Calu3 (cell line): ENCODE measurements at places on chromosomes 5 and 9. TPM values are rescaled to one million over a fixed set of nuclear protein-coding genes. Genes with fewer than 3 reads are reported as not detected.

Gene SPINK6
- not detected in 2 replicates for total RNA-seq

Gene SLC36A3
- total RNA-seq: not detected in 2 replicates

Gene OTP
- total RNA-seq: 0.12 TPM in 1 of 2 replicates, not detected in the other

Gene SPATA31A3
- not detected in 2 replicates for total RNA-seq

Gene PTGES
- total RNA-seq: 6.3 and 7.4 TPM in 2 replicates

Gene SLC4A9
- 0.24 TPM in 1 of 2 replicates, not detected in the other for total RNA-seq

Gene IFNA13
- not detected in 2 replicates for total RNA-seq

Gene SPATA31D1
- total RNA-seq: not detected in 2 replicates

Gene DENND1A
- 13.0 and 13.1 TPM in 2 replicates for total RNA-seq

Gene PLPPR1
- not detected in 2 replicates for total RNA-seq

Gene IFNA17
- total RNA-seq: not detected in 2 replicates

Gene HTR4
- total RNA-seq: not detected in 2 replicates

Gene TMEFF1
- total RNA-seq: 1.7 TPM in 2 replicates

Gene SRA1
- total RNA-seq: 29.5 and 33.0 TPM in 2 replicates

Gene TMEM171
- total RNA-seq: 18.4 and 20.8 TPM in 2 replicates

DNA sequence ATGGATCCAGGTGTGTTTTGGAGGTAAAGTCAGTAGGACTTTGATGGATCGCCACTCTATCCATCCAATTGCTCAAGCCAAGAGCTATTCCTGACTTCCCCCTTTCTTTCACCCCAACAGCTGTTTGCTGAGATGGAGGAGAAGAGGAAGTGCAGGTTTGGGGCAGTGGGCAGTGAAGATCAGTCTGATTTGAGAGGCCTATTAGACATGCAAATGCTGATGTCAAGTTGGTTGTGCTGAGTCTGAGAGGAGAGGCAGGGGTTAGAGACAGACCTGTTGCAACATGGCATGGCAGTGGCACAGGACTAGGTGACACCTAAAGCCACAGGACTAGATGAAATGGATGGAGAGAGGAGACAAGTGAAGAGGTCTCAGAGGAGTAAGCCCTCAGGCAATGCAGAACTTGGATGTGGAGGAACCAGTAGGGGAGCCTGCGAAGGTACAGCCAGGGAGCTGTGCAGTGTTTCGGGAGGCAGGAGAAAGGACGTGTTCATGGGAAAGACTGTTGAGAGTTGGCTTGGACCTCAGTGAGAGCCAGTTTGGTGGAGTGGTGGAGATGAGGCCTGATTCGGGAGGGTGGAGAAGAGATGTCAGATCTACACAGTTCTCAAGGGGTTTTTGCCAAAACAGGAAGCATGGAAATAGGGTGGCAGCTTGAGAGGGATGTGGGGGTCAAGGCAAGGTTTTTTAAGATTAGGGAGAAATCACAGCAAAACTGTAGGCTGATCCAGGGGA lies 175.0 kb downstream of the MACROH2A1 start:
- H3K27me3 ChIP-seq: peaks cover 49% of the 10 kb centered on the region
- DNase-seq: no peak
- H3K4me1 ChIP-seq: no peaks in the 10 kb centered on the region
- no peaks in the 10 kb centered on the region for H3K36me3 ChIP-seq
- no peak overlapping the region for H3K4me3 ChIP-seq

DNA sequence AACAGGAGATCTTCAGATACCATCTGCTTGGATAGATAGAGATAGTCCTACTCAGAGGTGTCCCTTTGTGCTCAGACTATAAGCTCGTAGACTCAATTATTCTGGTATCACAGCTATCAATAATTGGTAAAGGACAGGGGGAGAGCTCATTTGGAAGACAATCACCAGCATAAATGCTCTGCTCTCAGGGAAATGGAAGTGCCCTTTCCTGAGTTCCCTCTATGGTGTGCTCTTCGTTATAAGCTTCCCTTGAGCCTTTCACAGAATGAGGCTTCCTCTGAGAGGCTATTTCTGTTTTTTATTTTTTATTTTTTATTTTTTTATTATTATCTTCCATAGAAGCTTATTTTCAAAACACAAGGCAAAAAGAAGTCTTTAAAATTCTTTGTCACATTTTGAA lies 1155.7 kb upstream of the DMAC1 start:
- H3K36me3 ChIP-seq: no peaks in the 10 kb centered on the region
- no peak for DNase-seq

DNA sequence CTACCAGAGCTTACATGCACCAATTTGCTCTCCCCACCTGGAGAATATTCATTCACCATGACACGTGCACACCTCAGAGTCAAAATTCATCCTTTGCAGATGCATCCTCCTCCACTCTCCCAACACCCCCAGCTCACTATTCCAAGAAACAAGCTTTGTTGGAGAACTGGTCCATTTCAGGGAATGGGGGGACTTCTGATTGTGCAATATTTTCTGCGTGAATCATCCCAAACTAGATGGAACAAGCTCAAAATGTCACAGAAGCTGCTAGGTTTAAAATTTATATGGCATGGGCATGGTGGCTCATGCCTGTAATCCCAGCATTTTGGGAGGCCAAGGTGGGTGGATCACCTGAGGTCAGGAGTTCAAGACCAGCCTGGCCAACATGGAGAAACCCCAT lies 3.6 kb downstream of the GLDC start:
- no peak for DNase-seq
- H3K27me3 ChIP-seq: no peaks in the 10 kb centered on the region
- no peak overlapping the region for H3K4me3 ChIP-seq
- H3K36me3 ChIP-seq: peaks cover 19% of the 10 kb centered on the region
- H3K4me1 ChIP-seq: no peaks in the 10 kb centered on the region

- DNase-seq: no peak
- no peak overlapping the region for H3K4me3 ChIP-seq
- H3K27me3 ChIP-seq: no peaks in the 10 kb centered on the region
- no peaks in the 10 kb centered on the region for H3K4me1 ChIP-seq
- no peak overlapping the region for H3K27ac ChIP-seq
- no peaks in the 10 kb centered on the region for H3K36me3 ChIP-seq
These were observed 173.6 kb downstream of the FANCC start for GRCh38 chr9:95143591-95144561.

GRCh38 chr9:120482424-120483186 lies 97.4 kb downstream of the CDK5RAP2 start:
- H3K4me1 ChIP-seq: peaks cover 8% of the 10 kb centered on the region
- DNase-seq: no peak
- H3K27ac ChIP-seq: no peak overlapping the region

DNA sequence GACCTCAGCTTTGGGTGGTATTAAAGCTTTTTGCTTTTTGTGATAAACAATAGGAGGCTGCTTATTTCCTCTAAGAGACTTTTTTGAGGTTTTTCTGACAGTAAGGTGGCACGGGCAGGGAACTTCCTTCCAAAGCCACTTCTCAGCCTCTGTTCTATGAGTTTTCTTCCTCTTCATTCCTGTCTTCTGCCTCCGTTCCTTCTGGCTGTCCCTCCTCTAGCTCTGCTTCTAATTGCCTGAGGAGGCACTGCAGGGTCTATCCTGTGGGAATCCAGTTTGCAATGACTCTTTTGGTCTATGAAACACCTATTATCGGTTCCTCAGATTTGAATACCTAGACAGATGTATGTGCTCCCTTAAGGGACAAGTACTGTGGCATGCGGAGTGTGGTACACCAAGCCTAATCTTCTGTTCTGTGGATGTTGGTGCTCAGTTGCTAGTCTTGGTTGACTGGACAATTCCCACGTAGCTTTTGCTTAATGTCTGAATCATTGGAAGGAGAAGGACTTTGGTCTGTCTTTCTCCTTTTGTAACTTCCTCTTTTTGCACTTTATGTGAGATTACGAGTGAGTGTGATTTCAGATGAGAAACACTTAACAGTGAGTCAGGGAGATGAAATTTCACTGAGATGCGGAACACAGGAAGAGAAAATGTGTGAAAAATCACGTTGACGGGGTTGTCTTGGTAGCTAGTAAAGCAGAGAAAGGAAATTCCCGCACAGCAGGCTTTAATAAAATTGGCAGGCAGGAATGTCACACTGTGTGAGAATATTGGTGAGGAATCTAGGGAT lies 305.2 kb downstream of the EFNA5 start:
- no peaks in the 10 kb centered on the region for H3K27me3 ChIP-seq
- peaks cover 17% of the 10 kb centered on the region for H3K36me3 ChIP-seq
- peaks cover 34% of the 10 kb centered on the region for H3K4me1 ChIP-seq
- DNase-seq: no peak
- H3K27ac ChIP-seq: peak overlapping the region; percentile 84

DNA sequence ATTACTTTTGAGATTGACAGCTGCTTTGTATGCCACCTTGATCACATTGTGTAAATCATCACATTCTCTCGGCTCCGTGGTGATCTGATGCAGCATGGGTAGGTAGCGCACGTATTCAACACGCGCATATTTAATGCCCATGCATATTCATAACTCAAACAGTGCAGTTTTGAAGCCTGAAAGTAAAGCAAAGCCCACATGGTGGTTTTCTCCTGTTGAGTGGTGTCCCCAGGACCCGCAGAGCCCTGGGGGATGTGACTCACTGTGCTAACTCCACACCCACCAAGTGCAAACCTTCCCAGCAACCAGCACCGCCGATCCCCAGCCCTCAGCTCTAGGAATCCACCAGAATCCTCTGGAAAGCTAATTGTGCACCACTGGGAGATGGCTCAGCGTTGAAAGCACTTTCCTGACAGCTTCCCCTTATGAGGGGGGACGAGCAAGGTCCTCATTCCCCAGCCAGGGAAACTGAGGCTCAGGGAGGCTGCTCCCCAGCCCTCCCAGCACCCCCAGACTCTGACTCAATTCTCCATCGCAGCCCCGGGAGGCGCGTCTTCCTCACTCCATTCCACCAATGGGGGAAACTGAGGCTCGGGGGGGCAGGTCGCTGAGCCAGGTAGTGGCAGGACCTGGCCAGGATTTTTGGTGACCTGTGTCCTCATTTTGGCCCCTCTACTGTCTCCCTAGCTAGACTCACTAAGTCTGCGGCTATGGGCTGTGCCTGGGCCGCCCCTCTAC lies 46.4 kb downstream of the SARDH start:
- no peaks in the 10 kb centered on the region for H3K36me3 ChIP-seq
- H3K4me1 ChIP-seq: no peaks in the 10 kb centered on the region

GRCh38 chr9:12753931-12754330 lies 20.9 kb upstream of the LURAP1L start:
- H3K4me3 ChIP-seq: no peak overlapping the region
- H3K4me1 ChIP-seq: no peaks in the 10 kb centered on the region
- no peaks in the 10 kb centered on the region for H3K36me3 ChIP-seq
- no peaks in the 10 kb centered on the region for H3K27me3 ChIP-seq
- no peak for DNase-seq
- H3K27ac ChIP-seq: no peak overlapping the region

DNA sequence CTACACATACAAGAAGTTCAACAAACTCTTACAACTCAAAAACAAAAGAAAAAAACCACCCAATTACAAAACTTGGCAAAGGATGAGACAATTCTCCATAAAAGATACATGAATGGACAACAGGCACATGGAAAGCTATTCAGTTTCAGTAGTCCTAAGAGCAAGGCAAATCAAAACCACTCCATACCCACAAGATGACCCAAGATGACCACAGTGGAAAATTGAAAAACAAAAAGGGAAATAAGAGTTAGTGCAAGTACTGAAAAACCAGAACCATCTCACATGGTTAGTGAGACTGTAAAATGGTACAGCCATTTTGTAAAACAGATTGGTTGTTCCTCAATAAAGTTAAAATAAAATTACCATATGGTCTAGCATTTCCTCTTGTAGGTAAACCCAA lies 287.1 kb upstream of the CDH9 start:
- H3K27ac ChIP-seq: no peak overlapping the region
- H3K36me3 ChIP-seq: no peaks in the 10 kb centered on the region
- H3K27me3 ChIP-seq: no peaks in the 10 kb centered on the region
- H3K4me3 ChIP-seq: no peak overlapping the region
- no peaks in the 10 kb centered on the region for H3K4me1 ChIP-seq

- no peaks in the 10 kb centered on the region for H3K27me3 ChIP-seq
- DNase-seq: no peak
- no peaks in the 10 kb centered on the region for H3K36me3 ChIP-seq
- H3K27ac ChIP-seq: no peak overlapping the region
- no peaks in the 10 kb centered on the region for H3K4me1 ChIP-seq
These were observed 239.9 kb upstream of the PAPPA start for GRCh38 chr9:115913696-115914095.

- no peaks in the 10 kb centered on the region for H3K4me1 ChIP-seq
- peaks cover 34% of the 10 kb centered on the region for H3K27me3 ChIP-seq
- no peak overlapping the region for H3K4me3 ChIP-seq
- no peak overlapping the region for H3K27ac ChIP-seq
- no peak for DNase-seq
- no peaks in the 10 kb centered on the region for H3K36me3 ChIP-seq
These were observed 13.7 kb downstream of the DOCK2 start for GRCh38 chr5:169650701-169651331.

- no peak for DNase-seq
- H3K27ac ChIP-seq: no peak overlapping the region
- no peaks in the 10 kb centered on the region for H3K36me3 ChIP-seq
- H3K4me1 ChIP-seq: peaks cover 25% of the 10 kb centered on the region
These were observed 129.3 kb upstream of the TUT7 start for GRCh38 chr9:86483496-86483895.

DNA sequence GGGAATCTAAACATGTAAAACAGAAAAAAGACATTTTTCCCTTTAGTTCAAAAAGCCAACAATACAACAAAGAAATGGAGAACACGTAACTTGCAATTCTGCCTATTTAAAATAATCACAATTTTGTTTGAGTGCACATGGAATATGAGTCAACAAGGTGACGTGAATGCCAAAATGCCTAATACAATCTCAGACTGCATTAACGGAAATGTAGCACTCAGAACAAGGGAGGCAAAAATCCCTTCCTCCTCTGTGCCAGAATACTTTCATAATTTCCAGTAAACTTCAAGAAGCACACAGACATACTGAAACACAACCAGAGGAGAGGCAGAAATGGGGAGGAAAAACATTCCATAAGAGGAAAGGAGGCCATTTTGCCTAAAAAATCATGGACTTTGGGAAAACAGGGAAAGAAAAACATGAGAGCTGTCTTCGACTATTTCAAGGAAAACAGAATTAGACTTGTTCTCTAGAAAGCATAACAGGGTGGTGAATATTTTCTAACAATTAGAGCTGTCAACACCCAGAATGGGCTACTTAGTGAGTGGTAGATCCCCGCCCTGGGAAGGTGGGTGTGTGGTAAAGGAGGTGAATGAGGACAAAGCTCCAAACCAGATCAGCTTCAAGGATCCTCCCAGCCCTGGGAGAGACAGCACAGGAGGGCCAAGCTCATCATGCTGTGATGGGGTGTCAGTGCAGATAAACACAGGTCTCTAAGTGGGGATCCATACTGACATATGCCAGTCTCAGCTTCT lies 48.2 kb downstream of the ABCA1 start:
- DNase-seq: no peak
- H3K27ac ChIP-seq: no peak overlapping the region
- H3K4me3 ChIP-seq: no peak overlapping the region
- no peaks in the 10 kb centered on the region for H3K36me3 ChIP-seq

DNA sequence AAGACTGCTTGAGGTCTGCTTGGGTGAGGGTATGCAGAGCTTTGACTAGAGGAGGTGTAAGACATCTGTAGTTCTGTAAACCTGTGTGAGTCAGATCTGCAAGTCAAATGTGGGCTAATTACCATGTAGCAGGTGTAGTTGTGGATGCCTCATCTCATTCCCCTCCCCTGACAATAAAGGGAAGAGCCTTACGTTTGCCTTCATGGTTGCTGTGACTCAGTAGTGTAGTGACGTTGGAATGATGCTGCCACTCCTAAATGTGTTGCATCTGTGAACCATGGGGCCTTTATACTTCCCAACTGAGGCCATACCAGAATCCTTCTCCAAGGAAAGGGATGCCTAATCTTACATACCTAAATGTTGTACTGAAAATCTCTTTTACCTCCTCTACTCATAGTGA lies 26.0 kb downstream of the PRDM6 start:
- DNase-seq: no peak
- H3K4me3 ChIP-seq: no peak overlapping the region
- no peaks in the 10 kb centered on the region for H3K27me3 ChIP-seq
- no peak overlapping the region for H3K27ac ChIP-seq
- peaks cover 11% of the 10 kb centered on the region for H3K4me1 ChIP-seq
